ENCODE measurements at places on chromosomes 13 and 19.

DNA sequence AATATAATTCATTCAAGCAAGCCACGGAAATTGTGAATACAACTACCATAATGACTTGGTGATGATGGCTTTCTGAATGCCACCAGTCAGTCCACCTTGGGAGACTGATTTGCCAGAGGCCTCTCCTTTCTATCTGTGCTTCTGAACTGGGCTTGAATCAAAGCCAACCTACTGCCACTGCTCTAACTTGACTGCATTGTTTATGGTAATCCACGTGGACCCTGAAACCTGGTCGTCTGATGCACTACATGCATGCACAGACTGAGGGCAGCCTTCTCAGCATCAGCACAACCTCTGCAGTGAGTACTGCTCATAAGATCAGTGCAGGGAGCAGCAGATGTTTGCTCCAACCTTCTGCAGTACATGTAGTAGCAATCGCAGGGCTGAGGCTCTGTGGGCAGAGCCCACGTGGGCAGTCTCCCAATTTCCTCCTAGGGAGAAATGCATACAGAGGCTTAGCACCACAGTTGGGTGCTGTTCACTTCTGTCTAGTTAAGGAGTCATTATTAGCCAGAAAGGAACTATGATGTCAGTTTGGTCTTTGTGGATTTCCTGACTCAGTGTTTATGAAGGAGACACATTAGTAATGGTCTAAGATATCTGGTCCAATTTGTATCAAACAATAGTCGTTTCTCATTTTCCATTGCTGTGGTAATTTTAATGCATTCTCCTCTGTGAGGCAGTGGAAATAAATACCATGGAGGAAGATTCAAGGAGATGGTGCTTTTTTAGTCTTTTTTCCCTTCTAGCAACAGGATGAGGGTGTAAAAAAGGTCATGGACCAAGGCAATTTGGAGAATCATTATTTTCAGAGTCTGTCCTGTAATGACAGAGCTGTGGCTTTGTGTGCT lies 82.5 kb downstream of the AKAP11 start:
- DNase-seq = no peak

- DNase-seq = no peak
These were observed 552.1 kb downstream of the DCT start for GRCh38 chr13:93927431-93927830.

DNA sequence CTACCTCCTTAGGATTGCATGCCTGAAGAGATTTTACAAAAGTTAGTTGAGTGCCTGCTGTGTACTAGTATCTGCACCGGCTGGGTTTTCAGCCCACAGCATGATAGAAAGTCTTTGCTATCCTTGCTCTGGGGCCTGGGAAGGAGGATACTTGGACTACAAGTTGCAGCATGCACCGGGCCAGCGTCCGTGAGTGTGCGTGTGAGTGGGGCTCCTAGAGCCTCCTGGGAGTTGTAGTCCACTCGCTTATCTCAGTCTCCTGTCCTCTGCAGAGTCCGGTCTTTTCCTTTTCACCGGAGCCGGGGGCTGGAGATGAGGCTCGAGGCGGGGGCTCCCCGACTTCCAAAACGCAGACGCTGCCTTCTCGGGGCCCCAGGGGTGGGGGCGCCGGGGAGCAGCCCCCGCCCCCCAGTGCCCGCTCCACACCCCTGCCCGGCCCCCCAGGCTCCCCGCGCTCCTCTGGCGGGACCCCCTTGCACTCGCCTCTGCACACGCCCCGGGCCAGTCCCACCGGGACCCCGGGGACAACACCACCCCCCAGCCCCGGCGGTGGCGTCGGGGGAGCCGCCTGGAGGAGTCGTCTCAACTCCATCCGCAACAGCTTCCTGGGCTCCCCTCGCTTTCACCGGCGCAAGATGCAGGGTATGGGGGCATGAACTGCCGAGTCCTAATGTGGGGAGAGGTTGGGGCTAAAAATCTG lies 20.6 kb downstream of the BRSK1 start:
- no peak for DNase-seq

GRCh38 chr13:20441879-20442278 lies 83.8 kb downstream of the CRYL1 start:
- DNase-seq = peak; percentile 67

DNA sequence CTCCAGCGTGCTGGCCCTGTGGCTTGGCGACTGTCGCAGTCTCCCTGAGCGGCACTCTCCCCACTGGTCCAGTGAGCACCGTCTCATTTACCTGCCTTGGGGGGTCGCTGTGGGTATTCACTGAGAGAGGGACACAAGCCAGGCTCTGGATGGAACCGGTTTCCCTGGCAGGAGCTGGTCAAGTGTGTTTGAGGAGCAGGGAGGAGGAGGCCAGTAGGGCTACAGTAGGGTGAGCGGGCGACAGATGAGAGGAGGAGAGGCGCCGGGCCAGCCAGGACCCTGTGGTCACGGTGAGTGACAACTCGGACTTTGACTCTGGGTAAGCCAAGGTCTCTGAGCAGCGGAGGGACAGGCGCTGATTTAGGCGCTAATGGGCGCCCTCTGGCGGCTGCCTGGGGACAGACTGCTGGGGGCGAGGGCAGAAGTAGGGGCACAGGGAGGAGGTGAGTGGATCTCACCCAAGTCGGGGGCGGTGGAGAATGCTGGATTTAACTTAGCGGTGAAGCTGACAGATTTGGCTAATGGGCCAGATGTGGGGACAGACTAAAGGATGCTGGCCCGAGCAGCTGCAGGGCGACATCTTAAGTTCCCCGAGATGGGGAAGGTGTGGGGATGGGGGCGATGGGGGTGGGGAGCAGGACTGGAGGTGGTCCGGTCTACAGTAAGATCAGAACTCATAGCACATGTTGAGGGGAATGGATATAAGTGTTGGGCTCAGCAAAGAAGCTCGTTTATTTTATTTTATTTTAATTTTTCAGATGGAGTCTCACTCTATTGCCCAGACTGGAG lies 4.7 kb upstream of the PRMT1 start:
- DNase-seq = no peak

- DNase-seq = no peak
These were observed 138.4 kb downstream of the UQCRFS1 start for GRCh38 chr19:29074579-29074978.

DNA sequence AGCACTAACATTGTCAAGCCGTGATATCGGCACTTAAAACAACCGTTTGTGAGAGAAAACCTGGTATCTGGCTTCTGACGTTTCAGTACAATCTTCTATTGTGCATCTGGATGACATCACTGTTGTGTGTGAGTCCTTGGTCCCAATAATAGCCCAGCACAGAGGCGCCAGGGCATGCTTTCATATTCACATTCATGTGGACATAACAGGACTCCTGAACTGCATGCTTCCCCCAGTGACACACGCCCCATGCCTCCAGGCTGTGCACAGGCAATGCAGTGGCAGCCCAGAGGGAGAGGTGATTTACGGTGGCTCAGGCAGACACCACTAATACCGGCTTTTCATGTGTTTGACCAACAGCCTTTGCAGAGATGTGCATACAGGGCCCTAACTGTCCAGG lies 58.1 kb downstream of the MRPL57 start:
- DNase-seq = no peak

- no peak for DNase-seq
These were observed 44.0 kb upstream of the PCCA start for GRCh38 chr13:100044936-100045335.

- no peak for DNase-seq
These were observed 1.1 kb downstream of the COX6B2 start for GRCh38 chr19:55353356-55353802.

DNA sequence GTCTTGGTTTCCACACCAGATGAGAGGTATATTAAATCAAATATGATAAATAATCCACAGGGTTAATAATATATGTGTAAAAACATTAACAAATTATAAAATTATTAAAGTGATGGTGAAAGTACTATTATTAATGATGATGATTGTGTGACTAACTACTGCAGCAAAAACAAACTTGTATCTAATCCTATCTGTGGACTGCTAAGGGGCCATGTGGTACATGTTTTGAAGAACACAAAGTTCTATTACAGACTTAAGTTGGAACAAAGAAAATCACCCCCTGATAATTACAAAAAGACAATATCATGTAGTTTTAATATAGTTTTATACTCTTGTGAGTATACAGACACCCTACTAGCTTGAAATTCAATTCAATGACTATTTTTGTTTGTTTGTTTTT lies 504.2 kb upstream of the NBEA start:
- no peak for DNase-seq
